ENCODE measurements at places on chromosomes 1 and 21.

GRCh38 chr1:239823852-239824251 is 267.8 kb upstream of the FMN2 start:
- DNase-seq, result no peak

GRCh38 chr1:239711768-239712167 is 325.4 kb downstream of the CHRM3 start:
- DNase-seq, result no peak

GRCh38 chr21:26177187-26177586 is 6.6 kb upstream of the APP start:
- no peak for DNase-seq

- DNase-seq, result no peak
Measured at GRCh38 chr1:208939537-208940085, 643.9 kb upstream of the CAMK1G start.

- DNase-seq, result peak; percentile 25
Measured at GRCh38 chr1:162977944-162978568, 91.1 kb upstream of the RGS4 start.

GRCh38 chr21:27572696-27573095 is 605.8 kb upstream of the ADAMTS5 start:
- DNase-seq, result peak; percentile 5

Measured in AG09319 (cell line).